ENCODE measurements at places on chromosomes 16 and 17. TPM values are rescaled to one million over a fixed set of nuclear protein-coding genes. Genes with fewer than 3 reads are reported as not detected.

Gene NOS2
- 0.29 TPM for total RNA-seq

Gene TMEM238L
- not detected for total RNA-seq

Gene KRT222
- total RNA-seq, result 0.86 TPM

Gene ABCC12
- not detected for total RNA-seq

Gene SSTR5
- total RNA-seq, result not detected

Gene HLF
- total RNA-seq, result 25.7 TPM

Gene ALDOC
- total RNA-seq, result 17.8 TPM

Gene SMIM22
- total RNA-seq, result 71.0 TPM

Gene TMEM92
- total RNA-seq, result 4.9 TPM

Gene CEMP1
- total RNA-seq, result 1.1 TPM

Gene ZNF771
- 6.7 TPM for total RNA-seq

Gene BHLHA9
- not detected for total RNA-seq

Gene KRTAP1-1
- total RNA-seq, result not detected

Gene KRTAP2-1
- not detected for total RNA-seq

Gene KRT27
- total RNA-seq, result 0.61 TPM

Gene CACNG5
- not detected for total RNA-seq

Gene ZNF469
- total RNA-seq, result 4.2 TPM

Gene NKIRAS2
- total RNA-seq, result 29.3 TPM

Gene NHERF2
- 456 TPM for total RNA-seq

Gene ELP5
- 36.3 TPM for total RNA-seq

Gene ENPP7
- total RNA-seq, result 0.27 TPM

Gene CDK5R1
- total RNA-seq, result 1.2 TPM

Gene ALOX12B
- total RNA-seq, result not detected

Gene OR1A1
- total RNA-seq, result not detected
